ENCODE measurements at places on chromosomes 6 and 20.

DNA sequence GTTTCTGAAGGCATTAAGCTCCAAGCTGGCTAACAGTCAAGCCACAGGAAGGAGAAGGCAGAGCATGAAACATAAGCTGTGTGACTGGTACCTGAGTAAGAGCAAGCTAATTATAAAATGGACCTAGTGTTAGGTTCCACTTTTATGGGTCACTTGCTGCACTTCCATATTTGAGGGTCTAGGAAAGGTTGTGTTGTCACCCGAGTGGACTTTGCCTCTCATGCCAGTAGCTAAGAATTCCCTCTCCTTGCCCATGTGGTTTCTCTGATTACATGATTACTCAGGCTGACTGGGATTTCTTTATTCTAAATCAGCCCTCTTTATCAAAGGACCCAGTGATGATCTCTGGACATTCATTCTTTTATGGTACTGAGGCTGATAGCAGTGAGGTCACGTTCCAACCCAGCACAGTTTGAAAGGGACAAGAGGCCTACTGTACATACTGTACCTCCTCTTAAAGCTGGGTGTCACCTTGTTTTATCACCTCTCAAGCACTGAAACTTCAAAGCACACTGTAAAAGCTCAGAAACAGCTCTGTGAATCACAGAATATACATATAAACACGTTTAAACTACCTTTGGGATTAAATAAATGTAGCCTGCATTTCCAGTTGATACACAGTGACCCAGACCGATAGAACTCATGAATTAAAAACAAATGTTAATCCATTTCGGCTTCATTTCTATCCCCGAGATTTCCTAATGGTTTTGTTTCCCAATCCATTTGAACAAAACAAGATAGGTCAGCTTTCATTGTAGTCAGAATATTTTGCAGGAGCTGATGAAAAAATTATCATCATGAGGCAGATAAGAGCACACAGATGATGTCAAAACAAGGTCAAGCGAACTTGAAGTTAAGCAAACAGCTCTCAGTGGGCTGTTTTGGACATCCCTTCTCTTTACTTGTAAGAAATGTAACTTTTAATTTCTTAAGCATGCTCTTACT lies 96.5 kb downstream of the ALDH8A1 start:
- no peak for DNase-seq

DNA sequence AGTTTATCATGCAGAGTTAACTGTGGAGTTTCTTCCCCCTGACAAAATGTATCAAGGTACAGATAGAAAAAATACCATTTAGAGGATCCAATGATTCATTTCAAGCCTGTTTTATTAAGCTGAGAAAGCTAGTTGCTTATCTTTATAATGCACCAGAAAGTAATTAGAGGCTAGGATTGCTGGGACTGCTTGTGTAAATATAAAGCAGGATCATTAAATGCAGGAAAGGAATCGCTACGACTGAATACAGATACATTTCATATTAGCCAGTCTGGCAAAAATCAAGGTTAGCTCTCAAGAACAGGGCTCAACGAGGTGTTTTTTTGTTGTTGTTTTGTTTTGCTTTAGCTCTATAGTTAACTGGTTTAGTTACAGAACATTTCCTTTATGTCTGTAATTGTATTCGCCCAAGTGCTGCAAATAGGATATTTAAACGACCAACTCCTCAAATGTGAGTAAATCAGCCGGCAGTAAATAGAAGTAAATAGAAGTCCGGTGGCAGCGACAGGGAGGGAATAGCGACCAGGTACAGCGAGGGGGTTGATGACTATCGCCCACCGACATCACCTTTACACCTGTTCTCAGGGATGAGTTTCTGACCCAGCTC lies 748 bp downstream of the UBE2J1 start:
- DNase-seq, result peak; percentile 44

GRCh38 chr20:40493071-40493470 lies 196.0 kb downstream of the MAFB start:
- no peak for DNase-seq

GRCh38 chr6:73969971-73970970 lies 274.3 kb downstream of the CD109 start:
- peak; percentile 72 for DNase-seq

- no peak for DNase-seq
Observed at GRCh38 chr20:32830437-32830836, 10.7 kb downstream of the MAPRE1 start.

GRCh38 chr6:46925563-46926253 lies 4.0 kb upstream of the ADGRF5 start:
- DNase-seq, result no peak

DNA sequence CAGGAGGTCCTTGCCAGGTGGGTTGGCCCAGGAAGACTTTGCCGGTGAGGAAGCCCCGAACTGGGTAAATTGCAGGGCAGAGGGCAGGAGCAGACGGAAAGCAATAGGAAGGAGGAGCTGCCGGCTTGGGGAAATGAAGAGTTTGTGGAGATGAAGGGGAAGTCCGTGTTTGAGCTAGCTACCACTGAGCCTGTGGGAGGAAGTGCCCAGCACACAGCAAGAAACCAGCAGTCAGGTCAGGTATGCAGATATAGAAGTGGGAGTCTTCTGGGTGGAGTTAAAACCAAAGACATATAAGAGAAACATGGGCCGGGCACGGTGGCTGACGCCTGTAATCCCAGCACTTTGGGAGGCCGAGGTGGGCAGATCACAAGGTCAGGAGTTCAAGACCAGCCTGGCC lies 34.7 kb downstream of the CD24 start:
- no peak for DNase-seq

- no peak for DNase-seq
Observed at GRCh38 chr6:39193201-39193791, 36.0 kb downstream of the KCNK5 start.

- DNase-seq, result no peak
Observed at GRCh38 chr6:139758209-139758611, 383.8 kb upstream of the CITED2 start.

DNA sequence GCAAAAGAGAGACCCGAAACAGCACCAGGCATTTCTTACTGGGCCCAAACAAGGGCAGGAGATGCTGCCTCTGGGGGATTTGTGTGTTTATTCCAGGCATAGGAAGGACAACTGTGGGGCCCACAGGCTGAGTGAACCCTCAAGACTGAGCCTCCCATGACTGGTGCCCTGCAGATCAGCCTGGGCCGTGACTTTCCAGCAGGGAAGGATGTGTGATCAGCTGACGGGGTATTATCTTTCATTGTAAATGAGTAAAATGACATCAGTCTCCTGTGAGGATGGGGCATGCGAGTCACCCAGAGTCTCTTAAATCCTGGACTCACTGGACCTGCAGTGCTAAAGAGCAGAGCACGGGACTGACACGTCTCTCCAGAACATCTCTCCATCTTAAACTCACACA lies 3.9 kb upstream of the TEAD3 start:
- DNase-seq, result no peak
